Ovary (tissue), 10 donors: ENCODE measurements at places on chromosomes 7 and 10. TPM values are rescaled to one million over a fixed set of nuclear protein-coding genes. Genes with fewer than 3 reads are reported as not detected.

Gene ADCYAP1R1
- polyA plus RNA-seq, result 0.40 TPM

GRCh38 chr7:98760201-98760651, 109.6 kb downstream of the TMEM130 start:
- no peak for DNase-seq

- no peak for DNase-seq
Observed at GRCh38 chr7:6433784-6434615, 13.8 kb downstream of the DAGLB start.

DNA sequence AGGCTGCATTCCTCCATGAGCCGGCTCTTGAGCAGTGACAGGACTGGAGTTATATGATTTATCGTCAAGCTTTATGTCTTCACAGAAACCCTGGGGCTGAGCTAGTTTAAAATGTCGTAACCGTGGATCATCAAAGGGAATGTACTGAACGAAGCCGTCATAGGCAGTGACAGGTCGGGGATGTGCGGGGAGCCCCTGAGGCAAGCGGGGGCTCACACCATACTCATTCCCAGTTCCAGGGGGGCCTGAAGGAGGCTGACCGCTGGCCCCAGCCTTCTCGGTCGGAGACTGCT, 30.7 kb downstream of the JCAD start:
- no peak for DNase-seq

Gene ABCA13
- polyA plus RNA-seq, result 0.05 TPM

DNA sequence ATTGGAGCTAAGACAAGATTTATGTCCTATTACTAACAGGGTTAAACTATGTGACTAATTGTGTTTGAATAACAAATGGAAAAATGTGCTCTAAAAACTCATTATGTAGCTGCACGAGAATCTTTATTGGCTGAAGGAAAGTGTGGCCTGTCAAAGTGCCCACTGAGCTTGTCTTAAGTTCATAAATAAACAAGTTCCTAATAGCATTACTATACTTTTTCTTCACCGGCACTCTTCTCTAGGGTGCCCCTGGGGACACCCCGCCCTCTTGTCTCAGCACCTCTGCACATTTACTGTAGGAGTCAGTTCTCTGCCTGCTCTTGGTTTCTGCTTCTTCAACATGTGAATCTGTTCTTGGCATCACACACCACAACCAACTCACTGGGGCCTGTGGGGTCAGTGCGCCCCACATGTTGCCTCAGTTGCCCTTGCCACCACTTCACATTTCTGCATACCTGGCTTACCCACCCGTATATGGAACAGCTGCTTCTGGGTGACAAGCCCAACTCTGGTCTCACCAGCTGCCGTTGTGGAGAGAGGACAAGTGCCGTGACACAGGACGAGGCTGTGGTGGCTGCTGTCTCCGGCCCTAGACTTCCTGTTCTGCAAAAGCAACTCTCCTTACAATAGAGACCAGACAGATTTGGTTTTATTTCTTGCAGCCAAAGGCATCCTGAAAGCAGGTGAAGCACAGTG, 96.3 kb upstream of the DDC start:
- no peak for DNase-seq

DNA sequence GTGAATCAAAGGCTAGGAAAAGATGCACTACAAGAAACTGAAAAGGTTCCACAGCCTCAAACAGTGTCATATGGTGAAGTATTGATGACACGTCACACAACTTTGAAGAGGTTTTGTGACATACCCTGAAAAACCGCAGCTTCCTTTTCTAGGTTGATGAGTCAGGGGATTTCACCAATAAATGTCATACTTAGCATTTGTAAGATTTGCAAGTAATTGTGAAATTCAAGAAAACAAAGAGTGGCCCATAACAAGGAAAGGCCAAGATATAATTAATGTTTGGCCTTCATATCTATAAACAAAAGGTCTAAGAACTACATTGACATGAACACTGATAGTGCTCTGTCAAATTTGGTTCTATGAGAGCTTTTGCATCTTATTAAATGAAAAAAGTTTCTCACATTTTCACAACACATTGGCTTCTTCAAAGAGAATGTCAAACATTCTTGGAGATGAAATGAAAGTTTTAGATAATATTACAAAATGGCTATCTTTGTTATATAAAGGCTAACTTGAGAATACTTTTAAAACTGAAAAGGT, 62.0 kb upstream of the NAMPT start:
- DNase-seq, result no peak
